ENCODE measurements at places on chromosomes 6 and 20. TPM values are rescaled to one million over a fixed set of nuclear protein-coding genes. Genes with fewer than 3 reads are reported as not detected.

The MAS1 gene
- total RNA-seq: not detected

The FOXP4 gene
- 14.4 TPM for total RNA-seq

- no peak for DNase-seq
These were observed 47.4 kb downstream of the SOD2 start for GRCh38 chr6:159645640-159646039.

GRCh38 chr6:96862560-96862959 lies 25.3 kb upstream of the GPR63 start:
- DNase-seq: no peak

- DNase-seq: no peak
These were observed 418.4 kb upstream of the JAG1 start for GRCh38 chr20:11092151-11092550.

- no peak for DNase-seq
These were observed 37.1 kb downstream of the MYLK4 start for GRCh38 chr6:2713473-2714110.

GRCh38 chr6:29941016-29941415 lies 1.3 kb upstream of the HLA-A start:
- no peak for DNase-seq

GRCh38 chr6:830667-831327 lies 137.9 kb upstream of the EXOC2 start:
- no peak for DNase-seq

Data from Right ventricle myocardium superior (tissue), 1 donor.